ENCODE measurements at places on chromosomes 6 and 20. TPM values are rescaled to one million over a fixed set of nuclear protein-coding genes. Genes with fewer than 3 reads are reported as not detected.

- H3K36me3 ChIP-seq: no peaks in the 10 kb centered on the region
- H3K4me1 ChIP-seq: peaks cover 9% of the 10 kb centered on the region
- no peak overlapping the region for H3K4me3 ChIP-seq
- no peaks in the 10 kb centered on the region for H3K27me3 ChIP-seq
- no peak for DNase-seq
Measured at GRCh38 chr6:168103050-168103830, 24.2 kb upstream of the FRMD1 start.

DNA sequence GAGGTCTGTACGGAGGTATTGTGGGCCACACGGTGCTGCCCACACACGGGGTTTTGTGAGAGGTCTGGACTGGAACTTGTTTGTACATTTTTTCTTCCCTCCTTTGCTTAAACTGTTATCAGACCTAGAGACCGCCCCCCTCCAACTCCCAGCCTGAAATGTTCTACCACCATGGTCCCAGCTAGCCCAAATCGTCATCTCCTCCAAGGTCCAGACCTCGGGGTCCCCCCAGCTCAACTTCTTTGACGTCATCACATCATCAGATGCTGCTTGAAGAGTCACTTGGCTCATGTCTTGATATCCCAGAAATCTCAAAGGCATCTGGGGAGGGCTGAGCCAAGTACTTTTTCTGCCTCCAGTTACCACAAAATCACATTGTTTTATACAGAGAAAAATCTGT, 2.8 kb upstream of the CCDC170 start:
- DNase-seq: no peak
- no peaks in the 10 kb centered on the region for H3K27me3 ChIP-seq
- no peaks in the 10 kb centered on the region for H3K4me1 ChIP-seq
- H3K27ac ChIP-seq: no peak overlapping the region

- H3K36me3 ChIP-seq: no peaks in the 10 kb centered on the region
- peak overlapping the region; percentile 94 for H3K27ac ChIP-seq
- H3K27me3 ChIP-seq: no peaks in the 10 kb centered on the region
- H3K4me3 ChIP-seq: peak overlapping the region; percentile 76
- no peaks in the 10 kb centered on the region for H3K4me1 ChIP-seq
Measured at GRCh38 chr6:71289039-71289801, 609 bp downstream of the OGFRL1 start.

GRCh38 chr6:4554645-4555044, 221.6 kb upstream of the CDYL start:
- no peaks in the 10 kb centered on the region for H3K4me1 ChIP-seq
- H3K4me3 ChIP-seq: no peak overlapping the region
- H3K27me3 ChIP-seq: no peaks in the 10 kb centered on the region
- H3K27ac ChIP-seq: no peak overlapping the region
- no peaks in the 10 kb centered on the region for H3K36me3 ChIP-seq
- no peak for DNase-seq

- no peak overlapping the region for H3K27ac ChIP-seq
- no peak overlapping the region for H3K4me3 ChIP-seq
- no peak for DNase-seq
- H3K27me3 ChIP-seq: no peaks in the 10 kb centered on the region
- H3K36me3 ChIP-seq: no peaks in the 10 kb centered on the region
- no peaks in the 10 kb centered on the region for H3K4me1 ChIP-seq
Measured at GRCh38 chr6:85192596-85192995, 257.3 kb upstream of the NT5E start.

DNA sequence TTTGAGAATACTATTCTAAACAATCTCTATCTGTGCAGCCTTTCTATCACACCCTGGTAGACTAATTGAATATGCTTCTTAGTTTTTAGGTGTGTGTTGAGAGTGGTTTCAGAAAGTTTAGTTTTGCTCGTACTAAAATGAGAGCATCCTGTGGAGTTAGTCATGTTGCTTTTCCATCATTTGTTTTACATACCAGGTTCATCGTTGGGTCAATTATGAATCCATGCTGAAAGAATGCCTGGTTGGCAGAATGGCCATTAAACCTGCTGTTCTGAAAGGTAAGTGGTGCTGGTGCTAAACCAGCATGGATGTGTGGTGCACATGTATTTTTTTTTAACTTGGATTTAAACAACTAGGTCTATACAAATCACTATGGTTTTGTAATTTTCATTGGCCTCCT, 49.3 kb downstream of the CYB5R4 start:
- H3K4me1 ChIP-seq: no peaks in the 10 kb centered on the region
- H3K27me3 ChIP-seq: no peaks in the 10 kb centered on the region
- H3K4me3 ChIP-seq: no peak overlapping the region
- DNase-seq: no peak

DNA sequence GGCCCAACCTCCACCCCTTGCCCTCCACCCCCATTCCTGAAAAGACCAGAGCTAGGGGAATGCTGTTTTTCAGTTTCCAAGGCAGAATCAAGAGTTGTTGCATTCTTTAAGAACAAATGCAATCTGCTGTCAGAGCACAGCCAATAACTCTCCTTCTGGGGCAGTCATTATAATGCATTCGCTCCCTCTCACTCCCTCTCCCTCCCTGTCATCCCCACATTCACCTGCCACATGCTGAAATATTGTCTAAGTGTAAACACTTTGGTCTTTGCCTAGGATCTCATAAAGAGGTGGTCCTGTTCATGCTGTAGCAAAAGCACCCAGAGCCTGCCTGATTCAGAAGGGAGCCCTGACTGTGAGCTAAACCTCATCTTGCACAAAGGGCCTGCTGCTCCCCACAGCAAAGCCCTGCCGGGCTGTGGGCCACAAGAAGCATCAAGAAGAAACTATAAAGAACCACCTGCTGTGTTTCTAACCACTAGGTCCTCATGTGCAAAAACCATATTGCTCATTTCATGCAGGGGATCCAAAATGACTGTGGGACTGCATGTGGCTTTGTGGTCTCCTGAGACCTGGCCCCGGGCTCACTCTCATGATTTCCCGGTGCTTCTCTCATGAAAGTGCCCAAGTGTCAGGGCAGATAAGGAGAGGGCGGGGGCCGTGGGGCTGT, 85.6 kb downstream of the GPR6 start:
- no peak for DNase-seq
- no peak overlapping the region for H3K4me3 ChIP-seq
- H3K27me3 ChIP-seq: no peaks in the 10 kb centered on the region
- H3K36me3 ChIP-seq: no peaks in the 10 kb centered on the region
- no peak overlapping the region for H3K27ac ChIP-seq
- H3K4me1 ChIP-seq: no peaks in the 10 kb centered on the region

DNA sequence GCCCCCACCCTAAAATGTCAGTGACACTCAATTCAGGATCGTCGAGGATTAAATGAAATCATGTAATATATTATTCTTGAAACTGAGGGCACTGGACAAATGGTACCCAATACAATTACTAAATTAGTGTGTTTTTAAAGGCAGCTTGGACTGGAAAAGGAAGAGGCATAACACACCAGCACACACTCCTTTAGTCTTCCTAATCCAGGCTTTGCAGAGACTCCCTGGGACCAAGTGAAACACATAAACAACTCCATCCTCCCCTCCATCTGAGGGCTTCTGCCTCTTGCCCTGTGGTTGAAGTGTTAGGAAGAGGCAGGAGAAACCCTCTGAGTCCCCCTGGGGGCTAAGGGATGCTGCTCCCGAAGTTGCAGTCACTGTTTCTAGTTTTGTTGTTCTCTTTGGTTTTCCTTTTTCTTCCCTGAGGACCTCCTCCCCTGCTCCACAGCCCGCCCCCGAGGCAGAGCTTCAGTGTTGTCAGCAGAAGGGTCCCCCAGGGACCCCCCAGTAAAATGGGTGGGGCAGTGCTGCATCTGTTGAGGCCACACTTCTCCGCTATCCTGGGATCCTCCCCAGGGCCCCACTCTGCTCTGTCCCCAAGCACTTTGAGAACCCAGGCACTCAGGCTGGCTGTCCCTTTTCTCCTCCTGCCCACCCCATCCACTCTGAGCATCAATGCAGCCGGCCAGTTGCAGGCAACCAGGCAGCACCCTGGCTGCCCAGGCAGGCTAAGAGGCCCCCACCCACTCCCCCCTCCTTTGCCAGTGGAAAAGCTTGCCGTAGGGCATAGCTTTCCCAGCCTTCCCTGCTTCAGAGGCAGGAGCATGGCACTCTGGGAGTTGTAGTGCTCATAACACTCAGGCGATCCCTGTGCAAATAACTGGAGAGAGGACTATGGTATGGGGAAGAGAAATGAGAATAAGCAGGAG, 5.9 kb downstream of the TMEM63B start:
- H3K27me3 ChIP-seq: no peaks in the 10 kb centered on the region
- peak; percentile 38 for DNase-seq
- peaks cover 10% of the 10 kb centered on the region for H3K4me1 ChIP-seq
- no peaks in the 10 kb centered on the region for H3K36me3 ChIP-seq
- H3K27ac ChIP-seq: peak overlapping the region; percentile 8

GRCh38 chr6:167317172-167317571, 7.7 kb upstream of the TTLL2 start:
- no peaks in the 10 kb centered on the region for H3K36me3 ChIP-seq
- no peaks in the 10 kb centered on the region for H3K27me3 ChIP-seq
- H3K4me1 ChIP-seq: no peaks in the 10 kb centered on the region
- no peak for DNase-seq
- H3K4me3 ChIP-seq: no peak overlapping the region

- no peak overlapping the region for H3K4me3 ChIP-seq
- no peak overlapping the region for H3K27ac ChIP-seq
- no peak for DNase-seq
- H3K4me1 ChIP-seq: no peaks in the 10 kb centered on the region
- H3K36me3 ChIP-seq: no peaks in the 10 kb centered on the region
Measured at GRCh38 chr6:137725949-137726348, 141.1 kb upstream of the TNFAIP3 start.

- H3K36me3 ChIP-seq: no peaks in the 10 kb centered on the region
- no peak for DNase-seq
- H3K4me1 ChIP-seq: no peaks in the 10 kb centered on the region
- no peak overlapping the region for H3K4me3 ChIP-seq
- no peaks in the 10 kb centered on the region for H3K27me3 ChIP-seq
- no peak overlapping the region for H3K27ac ChIP-seq
Measured at GRCh38 chr20:43538878-43539700, 19.7 kb upstream of the SGK2 start.

GRCh38 chr6:7953753-7954152, 43.2 kb upstream of the TXNDC5 start:
- H3K27me3 ChIP-seq: no peaks in the 10 kb centered on the region
- no peak for DNase-seq
- H3K27ac ChIP-seq: no peak overlapping the region
- H3K4me3 ChIP-seq: no peak overlapping the region
- H3K36me3 ChIP-seq: no peaks in the 10 kb centered on the region
- no peaks in the 10 kb centered on the region for H3K4me1 ChIP-seq

GRCh38 chr6:79201143-79201542, 33.3 kb downstream of the HMGN3 start:
- no peaks in the 10 kb centered on the region for H3K4me1 ChIP-seq
- H3K27me3 ChIP-seq: no peaks in the 10 kb centered on the region
- no peak overlapping the region for H3K4me3 ChIP-seq
- H3K27ac ChIP-seq: no peak overlapping the region
- no peak for DNase-seq
- H3K36me3 ChIP-seq: no peaks in the 10 kb centered on the region

GRCh38 chr6:39189915-39190544, 39.2 kb downstream of the KCNK5 start:
- H3K36me3 ChIP-seq: no peaks in the 10 kb centered on the region
- no peak overlapping the region for H3K4me3 ChIP-seq
- no peak overlapping the region for H3K27ac ChIP-seq
- DNase-seq: no peak
- H3K4me1 ChIP-seq: no peaks in the 10 kb centered on the region

DNA sequence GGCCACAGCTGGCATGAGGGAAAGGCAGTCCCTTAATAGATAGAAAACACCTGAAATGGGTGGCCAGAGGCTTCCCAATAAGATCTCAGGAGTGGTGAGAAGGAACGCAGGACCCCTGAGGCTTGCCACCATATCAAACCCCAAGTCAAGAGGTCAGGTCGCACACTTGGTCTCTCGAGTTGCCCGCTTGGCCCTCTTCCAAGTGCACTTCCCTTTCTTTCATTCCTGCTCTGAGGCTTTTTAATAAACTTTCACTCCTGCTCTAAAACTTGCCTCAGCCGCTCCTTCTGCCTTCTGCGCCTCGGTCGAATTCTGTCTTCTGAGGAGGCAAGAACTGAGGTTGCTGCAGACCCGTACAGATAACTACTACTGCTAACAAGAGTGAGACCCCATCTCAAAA, 64.2 kb downstream of the SLC2A10 start:
- H3K36me3 ChIP-seq: no peaks in the 10 kb centered on the region
- no peak overlapping the region for H3K27ac ChIP-seq
- no peaks in the 10 kb centered on the region for H3K27me3 ChIP-seq
- no peak for DNase-seq
- H3K4me1 ChIP-seq: no peaks in the 10 kb centered on the region
- no peak overlapping the region for H3K4me3 ChIP-seq

GRCh38 chr20:34110745-34111641, 1.1 kb downstream of the EIF2S2 start:
- peak overlapping the region; percentile 90 for H3K4me3 ChIP-seq
- H3K4me1 ChIP-seq: no peaks in the 10 kb centered on the region
- peak overlapping the region; percentile 92 for H3K27ac ChIP-seq

Gene SLC22A16
- not detected for total RNA-seq

Gene RBM38
- total RNA-seq: 2.0 TPM

Gene FOXF2
- not detected for total RNA-seq

Gene SLCO4A1
- total RNA-seq: 31.5 TPM

Gene ZNF311
- 1.7 TPM for total RNA-seq

Gene DEFB132
- not detected for total RNA-seq

Gene NFATC2
- total RNA-seq: 12.1 TPM

Gene ASIP
- not detected for total RNA-seq

Gene OLIG3
- not detected for total RNA-seq

Gene AVP
- not detected for total RNA-seq

Gene NR2E1
- not detected for total RNA-seq

Gene MEP1A
- not detected for total RNA-seq

Gene ADGB
- 7.7 TPM for total RNA-seq

Gene MCM3
- 90.4 TPM for total RNA-seq

Gene FOXC1
- total RNA-seq: 1.8 TPM

Gene OPRL1
- total RNA-seq: 0.64 TPM

Gene LINC00237
- total RNA-seq: not detected
